CD4-positive, alpha-beta memory T cell (primary cell): ENCODE measurements at places on chromosomes 6 and 20.

- DNase-seq, result no peak
Observed at GRCh38 chr6:37059344-37060194, 54.1 kb downstream of the FGD2 start.

DNA sequence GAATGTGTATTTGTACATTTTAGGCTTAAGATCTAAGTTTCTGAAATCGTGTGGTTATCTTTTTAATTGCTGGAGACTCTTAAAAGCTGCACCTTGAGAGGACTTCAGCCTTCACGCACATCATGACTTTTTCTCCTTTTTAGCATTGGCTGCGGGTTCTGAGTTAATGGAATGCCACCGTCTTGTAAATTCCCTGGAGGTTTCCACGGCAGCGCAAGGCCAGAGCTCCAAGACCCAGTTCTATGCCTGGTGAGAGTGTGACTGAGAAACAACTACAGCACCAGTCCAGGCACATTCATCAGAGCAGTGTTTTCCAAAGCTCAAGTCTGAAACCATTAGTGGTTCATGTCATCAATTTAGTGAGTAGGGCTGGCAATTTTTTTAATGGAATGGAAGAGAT lies 23.0 kb downstream of the PRR18 start:
- DNase-seq, result no peak

- DNase-seq, result no peak
Observed at GRCh38 chr20:46343975-46344357, 35.7 kb upstream of the CDH22 start.

- no peak for DNase-seq
Observed at GRCh38 chr20:33673410-33674293, 576 bp downstream of the NECAB3 start.

GRCh38 chr20:43537921-43538877 lies 20.6 kb upstream of the SGK2 start:
- DNase-seq, result peak; percentile 25

- no peak for DNase-seq
Observed at GRCh38 chr20:58695084-58695722, 2.6 kb downstream of the NPEPL1 start.

- no peak for DNase-seq
Observed at GRCh38 chr6:18427296-18427695, 40.1 kb downstream of the RNF144B start.

GRCh38 chr6:14365393-14365792 lies 247.8 kb downstream of the CD83 start:
- DNase-seq, result no peak

DNA sequence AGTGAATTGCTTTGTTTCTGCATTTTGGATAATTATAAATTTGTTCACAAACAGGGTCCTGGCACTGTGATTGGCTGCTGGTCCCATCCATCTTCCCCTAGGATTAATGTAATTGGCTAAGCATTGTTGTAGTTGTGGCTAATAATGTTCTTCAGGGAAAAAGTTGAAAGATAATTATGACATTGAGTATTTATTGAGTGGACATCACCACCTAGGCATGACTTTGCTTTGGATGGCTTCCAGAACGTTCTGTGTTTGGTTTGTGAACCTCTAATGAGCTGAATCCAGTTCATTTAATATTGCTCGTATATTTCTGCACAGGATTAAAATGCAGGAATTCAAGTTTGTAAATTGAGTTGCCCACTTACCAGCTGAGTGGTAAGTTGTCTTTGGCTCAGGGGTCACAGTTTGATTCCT lies 55.1 kb downstream of the ARID1B start:
- no peak for DNase-seq

- DNase-seq, result no peak
Observed at GRCh38 chr6:74588094-74588832, 617.6 kb downstream of the COL12A1 start.

DNA sequence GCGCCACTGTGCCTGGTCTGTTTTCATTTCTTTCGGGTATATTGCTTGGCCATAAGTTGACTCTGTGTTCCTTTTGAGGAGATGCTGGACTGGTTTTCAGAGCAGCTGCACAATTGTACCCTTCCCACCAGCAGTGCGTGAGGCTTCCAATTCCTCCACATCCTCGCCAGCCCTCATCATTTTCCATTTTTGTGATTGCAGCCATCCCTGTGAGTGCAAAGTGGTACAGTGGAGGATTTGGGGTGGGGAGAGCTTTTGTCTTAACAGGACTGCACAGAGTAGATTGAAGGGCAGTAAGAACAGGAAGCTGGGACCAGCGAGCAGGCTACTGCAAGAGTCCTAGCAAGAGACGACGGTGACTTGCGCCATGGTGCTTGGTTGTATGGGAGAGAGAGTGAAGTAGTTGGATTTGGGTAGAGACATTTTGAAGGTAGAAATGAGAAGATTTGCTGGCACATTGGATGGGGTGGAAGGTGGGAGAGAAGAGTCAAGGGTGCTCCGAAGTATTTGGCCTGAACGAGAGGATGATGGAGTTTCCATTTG lies 18.3 kb downstream of the BCAS4 start:
- no peak for DNase-seq

DNA sequence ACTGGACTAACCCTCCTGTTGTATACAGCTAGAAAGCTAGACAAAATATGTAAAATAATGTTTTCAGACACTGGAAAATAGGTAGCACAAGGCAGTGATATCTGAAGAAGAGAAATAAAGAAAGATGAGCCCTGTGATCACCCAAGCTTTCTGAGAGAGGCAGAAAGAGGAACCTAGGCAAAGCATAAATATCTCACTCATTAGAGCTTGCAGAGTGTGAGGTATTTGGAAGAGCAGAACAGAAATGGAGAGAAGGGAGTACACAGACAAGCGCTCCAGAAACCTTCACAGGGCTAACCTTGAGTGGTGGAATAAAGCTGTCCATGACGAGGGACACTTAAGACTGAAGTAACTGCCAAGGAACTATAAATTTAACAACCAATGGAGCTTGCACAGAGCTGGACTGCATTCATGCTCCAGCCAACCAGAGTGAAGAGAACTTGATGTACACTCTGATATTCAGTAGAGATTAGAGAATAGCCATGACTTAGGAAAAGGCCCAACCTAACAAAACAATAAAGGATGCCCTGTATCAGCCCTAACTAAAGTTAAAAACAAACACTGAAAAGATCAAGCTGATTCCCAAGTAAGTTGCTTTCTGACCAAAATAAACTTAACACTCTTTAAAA lies 280.9 kb upstream of the STXBP5 start:
- DNase-seq, result no peak

- no peak for DNase-seq
Observed at GRCh38 chr20:56711018-56711417, 81.9 kb downstream of the TFAP2C start.

DNA sequence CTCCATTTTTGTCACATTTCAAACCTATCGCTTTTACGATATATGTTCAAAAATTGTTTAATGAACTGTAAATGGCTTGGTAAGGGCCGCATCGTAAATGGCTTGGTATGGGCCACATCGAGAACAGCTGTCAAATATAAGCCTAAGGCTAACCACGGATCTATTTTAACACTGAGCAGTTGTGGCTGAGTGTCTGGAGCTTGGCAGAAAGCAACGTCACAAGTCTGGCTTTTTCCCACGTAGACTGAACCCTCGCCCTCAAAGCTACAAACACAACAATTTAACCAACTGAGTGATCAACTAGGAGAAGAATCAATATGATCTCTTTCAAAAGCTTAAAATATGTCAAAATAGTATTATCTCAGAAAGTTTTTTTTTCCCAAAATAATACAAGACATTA lies 71.4 kb upstream of the PRSS16 start:
- DNase-seq, result no peak

DNA sequence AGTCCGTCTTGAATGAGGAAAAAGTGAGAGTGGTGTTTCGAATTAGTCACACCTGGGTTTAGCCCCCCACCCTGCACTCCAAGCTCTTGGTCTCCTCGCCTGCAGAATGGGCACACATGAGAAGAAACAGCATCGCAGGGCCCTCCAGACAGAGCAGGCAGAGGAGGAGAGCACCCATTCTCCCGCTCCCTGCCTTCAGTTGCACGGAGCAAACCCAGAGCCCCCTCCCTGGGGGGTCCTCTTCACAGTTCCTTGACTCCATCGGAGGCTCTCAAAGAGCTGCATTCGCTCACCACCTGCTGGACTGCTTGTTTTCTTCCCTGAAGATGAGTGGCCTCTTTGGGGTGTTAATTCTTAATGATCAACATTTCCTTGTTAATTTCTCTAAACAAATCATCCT lies 5.1 kb downstream of the CST7 start:
- DNase-seq, result no peak

DNA sequence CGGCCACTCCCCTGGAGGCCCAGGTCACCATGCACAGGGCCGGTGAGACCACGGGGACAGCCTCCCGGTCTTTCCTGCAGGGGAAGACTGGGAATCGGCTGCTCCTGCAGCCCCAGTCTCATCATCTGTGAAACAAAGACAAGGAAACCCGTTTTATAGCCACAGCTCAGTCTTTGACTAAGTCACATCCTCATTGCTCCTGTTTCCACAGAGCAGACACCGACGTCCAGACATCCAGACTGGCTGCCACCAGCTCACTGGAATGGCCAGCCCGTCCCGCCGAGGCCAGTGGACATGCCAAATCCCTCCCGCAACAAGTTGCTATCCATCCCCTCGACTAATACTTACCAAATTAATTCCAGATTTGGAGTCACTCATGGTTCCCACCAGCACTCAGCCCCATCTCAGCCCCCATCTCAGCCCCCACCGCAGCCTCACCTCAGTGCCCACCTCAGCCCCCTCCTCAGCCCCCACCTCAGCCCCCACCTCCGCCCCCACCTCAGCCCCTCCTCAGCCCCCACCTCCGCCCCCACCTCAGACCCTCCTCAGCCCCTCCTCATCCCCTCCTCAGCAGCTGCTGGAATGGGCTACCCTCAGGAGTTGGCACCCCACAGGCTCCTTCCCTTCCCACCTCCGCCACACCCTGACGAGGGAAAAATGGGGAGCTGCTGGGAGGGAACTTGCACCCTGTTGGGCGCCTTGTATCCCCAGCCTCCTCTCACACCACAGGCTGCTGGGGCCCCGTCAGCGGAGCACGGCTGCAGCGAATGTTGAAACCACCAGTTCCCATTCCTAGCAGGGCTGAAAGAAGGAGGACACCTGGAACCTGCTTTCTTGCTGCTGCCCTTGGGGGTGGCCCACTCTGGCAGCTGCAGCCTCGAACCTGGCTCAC lies 48.7 kb downstream of the YTHDF1 start:
- DNase-seq, result no peak

DNA sequence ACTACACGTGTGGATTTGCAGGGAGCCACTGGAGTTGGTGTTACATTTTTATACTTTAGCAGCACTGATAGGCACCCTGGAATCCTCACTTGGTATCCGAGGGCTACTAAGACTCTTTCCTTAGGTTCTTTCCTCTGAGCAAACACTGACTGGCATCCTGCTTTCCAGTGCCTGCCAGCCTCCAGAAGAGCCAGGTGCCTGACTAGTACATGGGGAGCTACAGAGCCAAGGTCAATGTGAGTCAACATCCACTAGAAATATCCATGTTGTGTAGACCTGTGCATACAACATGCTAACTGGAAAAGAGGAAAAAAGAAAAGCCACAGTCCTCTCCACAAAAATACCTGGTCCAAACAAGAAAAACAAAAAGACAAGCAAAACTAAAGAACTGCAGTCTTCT lies 5.9 kb downstream of the TUBB1 start:
- DNase-seq, result no peak

DNA sequence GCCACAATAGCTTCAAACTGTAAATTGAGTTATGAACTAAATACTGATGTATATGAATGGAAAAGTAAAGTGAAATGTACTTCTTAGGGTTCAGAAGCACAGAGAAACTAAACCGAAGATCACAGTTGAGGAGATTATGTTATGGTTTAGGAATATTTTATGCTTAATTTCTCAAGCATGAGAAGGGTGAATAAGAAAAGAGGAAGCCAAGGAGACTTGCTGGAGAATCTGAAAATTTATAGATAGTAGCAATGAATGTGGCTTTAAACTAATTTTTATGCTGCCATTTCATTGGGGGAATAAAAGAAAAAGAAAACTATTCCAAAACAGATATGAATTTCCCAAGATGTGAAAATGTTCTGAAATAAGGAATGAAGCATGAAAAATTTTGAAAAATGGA lies 5.6 kb downstream of the ANKS1A start:
- no peak for DNase-seq

DNA sequence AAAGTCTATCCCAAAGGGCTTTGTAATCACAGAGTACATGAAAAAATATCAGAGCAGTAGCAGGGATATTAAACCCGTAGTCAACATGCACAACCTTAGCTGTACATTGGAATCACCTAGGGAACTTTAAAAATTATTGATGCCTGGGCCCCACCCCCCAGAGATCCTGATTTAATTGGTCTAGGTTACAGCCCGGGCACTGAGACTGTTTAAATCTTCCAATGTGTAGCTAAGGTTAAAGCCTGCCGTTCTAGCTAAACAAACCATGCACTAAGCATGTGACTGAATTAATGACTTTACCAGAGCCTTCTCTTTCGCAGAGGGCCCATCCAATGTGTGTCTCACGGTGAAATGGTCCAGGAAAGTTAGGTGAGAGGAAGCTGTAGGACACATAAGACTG lies 14.1 kb upstream of the JAG1 start:
- DNase-seq, result no peak

DNA sequence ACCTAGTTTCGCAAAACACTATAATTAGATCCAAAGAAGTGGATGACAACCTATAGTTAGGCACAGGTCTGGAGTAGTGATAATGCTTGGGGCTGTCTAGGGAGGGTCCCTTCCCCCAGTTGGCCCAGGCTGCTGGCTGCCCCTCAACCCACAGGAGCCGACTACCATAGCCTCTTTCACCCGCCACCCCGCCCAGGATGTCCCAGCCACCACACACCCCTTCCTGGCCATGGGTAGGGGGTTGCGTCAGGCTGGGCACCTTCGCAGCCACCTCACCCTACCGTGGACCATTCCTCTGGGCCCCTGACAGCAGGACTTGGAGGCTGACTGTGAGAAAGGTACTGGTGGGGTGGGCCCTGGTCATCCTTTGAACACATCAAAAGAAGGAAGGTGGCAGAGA lies 8.5 kb downstream of the TFEB start:
- DNase-seq, result no peak

GRCh38 chr6:74901576-74901975 lies 304.3 kb downstream of the COL12A1 start:
- DNase-seq, result no peak

- DNase-seq, result no peak
Observed at GRCh38 chr6:66568271-66568670, 861.2 kb upstream of the EYS start.

- DNase-seq, result no peak
Observed at GRCh38 chr6:142706210-142706609, 238.8 kb downstream of the HIVEP2 start.

GRCh38 chr6:43705996-43706395 lies 18.4 kb upstream of the MRPS18A start:
- DNase-seq, result no peak

GRCh38 chr6:26594730-26595632 lies 1.8 kb upstream of the ABT1 start:
- DNase-seq, result no peak

GRCh38 chr6:106167096-106167814 lies 81.1 kb downstream of the PRDM1 start:
- no peak for DNase-seq

GRCh38 chr6:25280344-25281074 lies 1.3 kb downstream of the CARMIL1 start:
- peak; percentile 21 for DNase-seq

- DNase-seq, result no peak
Observed at GRCh38 chr20:2709205-2709981, 16.8 kb downstream of the EBF4 start.

GRCh38 chr20:51634877-51635276 lies 92.4 kb upstream of the NFATC2 start:
- DNase-seq, result no peak
